ENCODE measurements at places on chromosomes 2 and 18. TPM values are rescaled to one million over a fixed set of nuclear protein-coding genes. Genes with fewer than 3 reads are reported as not detected.

GRCh38 chr2:47536696-47537095 lies 133.7 kb downstream of the MSH2 start:
- H3K27ac ChIP-seq: no peak overlapping the region
- no peaks in the 10 kb centered on the region for H3K27me3 ChIP-seq
- H3K4me3 ChIP-seq: no peak overlapping the region
- no peak for DNase-seq
- no peaks in the 10 kb centered on the region for H3K4me1 ChIP-seq

GRCh38 chr2:53842891-53843290 lies 16.9 kb downstream of the GPR75 start:
- no peaks in the 10 kb centered on the region for H3K27me3 ChIP-seq
- H3K27ac ChIP-seq: no peak overlapping the region
- DNase-seq: no peak
- H3K36me3 ChIP-seq: no peaks in the 10 kb centered on the region
- no peaks in the 10 kb centered on the region for H3K4me1 ChIP-seq
- no peak overlapping the region for H3K4me3 ChIP-seq

DNA sequence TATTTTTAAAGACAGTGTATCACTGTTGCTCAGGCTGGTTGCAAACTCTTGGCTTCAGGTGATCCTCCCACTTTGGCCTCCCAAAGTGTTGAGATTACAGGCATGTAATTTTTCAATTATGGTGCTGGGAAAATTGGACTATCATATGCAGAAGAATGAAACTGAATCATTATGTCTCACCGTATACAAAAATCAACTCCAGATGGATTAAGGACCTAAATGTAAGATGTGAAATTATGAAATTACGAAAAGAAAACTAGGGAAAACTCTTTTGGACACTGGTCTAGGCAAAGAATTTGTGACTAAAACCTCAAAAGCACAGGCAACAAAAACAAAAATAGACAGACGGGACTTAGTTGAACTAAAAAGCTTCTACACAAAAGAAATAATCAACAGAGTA lies 31.2 kb downstream of the MAP3K2 start:
- H3K27ac ChIP-seq: no peak overlapping the region
- DNase-seq: no peak
- no peaks in the 10 kb centered on the region for H3K27me3 ChIP-seq
- H3K4me1 ChIP-seq: peaks cover 10% of the 10 kb centered on the region
- no peak overlapping the region for H3K4me3 ChIP-seq

GRCh38 chr18:42545825-42546224 lies 569.7 kb downstream of the RIT2 start:
- H3K4me1 ChIP-seq: no peaks in the 10 kb centered on the region
- no peak overlapping the region for H3K4me3 ChIP-seq
- no peaks in the 10 kb centered on the region for H3K27me3 ChIP-seq
- DNase-seq: no peak
- no peak overlapping the region for H3K27ac ChIP-seq
- no peaks in the 10 kb centered on the region for H3K36me3 ChIP-seq

GRCh38 chr2:237711458-237712150 lies 84.2 kb downstream of the LRRFIP1 start:
- H3K4me1 ChIP-seq: peaks cover 70% of the 10 kb centered on the region
- no peaks in the 10 kb centered on the region for H3K27me3 ChIP-seq
- H3K27ac ChIP-seq: no peak overlapping the region
- no peak overlapping the region for H3K4me3 ChIP-seq
- DNase-seq: no peak

GRCh38 chr18:64474773-64475172 lies 325.9 kb upstream of the LINC00305 start:
- no peaks in the 10 kb centered on the region for H3K36me3 ChIP-seq
- no peaks in the 10 kb centered on the region for H3K4me1 ChIP-seq
- no peak overlapping the region for H3K27ac ChIP-seq
- H3K27me3 ChIP-seq: no peaks in the 10 kb centered on the region

GRCh38 chr2:150357770-150358467 lies 129.5 kb downstream of the RND3 start:
- no peaks in the 10 kb centered on the region for H3K36me3 ChIP-seq
- no peak for DNase-seq
- no peaks in the 10 kb centered on the region for H3K27me3 ChIP-seq
- no peaks in the 10 kb centered on the region for H3K4me1 ChIP-seq

DNA sequence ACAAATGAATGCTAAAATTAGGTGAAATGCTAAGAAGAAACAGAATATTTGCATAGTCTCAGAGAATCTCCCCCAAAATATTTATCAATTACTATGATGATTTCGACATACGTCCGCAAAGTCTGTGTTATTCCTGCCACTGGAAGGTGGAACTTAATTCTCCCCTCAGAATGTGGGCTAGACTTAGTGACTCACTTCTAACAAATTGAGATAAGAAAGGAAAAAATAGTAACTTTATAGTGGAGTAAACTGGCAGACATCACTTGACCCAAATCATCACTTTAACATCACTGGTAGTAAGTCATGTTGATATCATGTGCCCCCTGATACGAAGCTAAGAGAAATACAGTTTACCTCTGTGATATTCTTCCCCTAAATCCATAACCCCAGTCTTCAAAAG lies 23.5 kb downstream of the HADHB start:
- H3K4me3 ChIP-seq: no peak overlapping the region
- no peaks in the 10 kb centered on the region for H3K36me3 ChIP-seq
- peak overlapping the region; percentile 53 for H3K27ac ChIP-seq
- H3K4me1 ChIP-seq: peaks cover 9% of the 10 kb centered on the region

- H3K36me3 ChIP-seq: no peaks in the 10 kb centered on the region
- H3K27me3 ChIP-seq: no peaks in the 10 kb centered on the region
These were observed 94.9 kb downstream of the FHOD3 start for GRCh38 chr18:36392164-36392978.

GRCh38 chr18:8626414-8627106 lies 17.3 kb downstream of the RAB12 start:
- H3K4me3 ChIP-seq: no peak overlapping the region
- no peak overlapping the region for H3K27ac ChIP-seq
- H3K27me3 ChIP-seq: no peaks in the 10 kb centered on the region
- no peak for DNase-seq
- H3K4me1 ChIP-seq: peaks cover 16% of the 10 kb centered on the region

DNA sequence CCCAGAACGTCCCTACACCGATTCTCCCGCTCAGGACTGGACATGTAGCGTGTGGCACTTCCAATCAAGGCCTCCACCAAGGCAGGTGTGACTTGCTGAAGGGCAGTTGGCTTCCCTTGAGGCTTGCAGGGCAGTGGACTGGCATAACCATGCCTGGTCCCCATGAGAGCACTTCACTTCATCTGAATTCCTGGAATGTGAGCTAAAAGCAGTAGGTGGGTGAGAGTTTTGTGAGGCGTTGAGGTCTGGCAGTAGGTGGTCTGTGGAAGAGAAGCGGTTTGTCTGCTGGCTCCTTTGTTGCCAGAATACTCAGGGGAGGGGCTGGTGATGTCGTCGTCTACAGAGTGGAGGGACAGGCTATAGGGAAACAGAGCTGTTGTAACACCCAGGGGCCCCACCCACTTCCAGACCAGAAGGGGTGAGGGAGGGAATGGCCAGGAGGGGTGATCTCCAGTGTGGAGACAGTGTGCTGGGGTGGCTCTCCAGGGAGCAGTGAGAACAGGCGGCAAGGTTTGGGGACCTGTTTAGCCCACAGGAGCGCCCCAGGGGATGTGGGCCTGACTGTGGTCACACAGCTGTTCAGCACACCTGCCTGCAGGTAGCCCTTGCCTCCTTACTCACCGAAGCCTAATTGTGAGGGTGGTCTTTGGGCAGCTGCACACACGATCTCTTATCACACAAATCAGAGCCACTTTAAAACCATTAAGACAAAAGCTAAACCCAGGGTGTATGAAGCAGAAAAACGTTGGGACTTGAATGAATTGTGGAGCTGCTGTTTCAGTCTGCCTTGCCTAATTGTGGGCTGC lies 21.5 kb upstream of the ALKAL2 start:
- DNase-seq: no peak
- H3K4me1 ChIP-seq: no peaks in the 10 kb centered on the region
- no peak overlapping the region for H3K4me3 ChIP-seq
- H3K36me3 ChIP-seq: no peaks in the 10 kb centered on the region
- no peak overlapping the region for H3K27ac ChIP-seq

ALPI gene
- not detected for total RNA-seq

FAM117B gene
- total RNA-seq: 4.6 TPM

MAP3K20 gene
- 22.0 TPM for total RNA-seq
